Substantia nigra (tissue), 51 donors: ENCODE measurements at places on chromosomes 3 and 15.

- DNase-seq = peak; percentile 26
These were observed 79.0 kb downstream of the IGF1R start for GRCh38 chr15:98727115-98728040.

DNA sequence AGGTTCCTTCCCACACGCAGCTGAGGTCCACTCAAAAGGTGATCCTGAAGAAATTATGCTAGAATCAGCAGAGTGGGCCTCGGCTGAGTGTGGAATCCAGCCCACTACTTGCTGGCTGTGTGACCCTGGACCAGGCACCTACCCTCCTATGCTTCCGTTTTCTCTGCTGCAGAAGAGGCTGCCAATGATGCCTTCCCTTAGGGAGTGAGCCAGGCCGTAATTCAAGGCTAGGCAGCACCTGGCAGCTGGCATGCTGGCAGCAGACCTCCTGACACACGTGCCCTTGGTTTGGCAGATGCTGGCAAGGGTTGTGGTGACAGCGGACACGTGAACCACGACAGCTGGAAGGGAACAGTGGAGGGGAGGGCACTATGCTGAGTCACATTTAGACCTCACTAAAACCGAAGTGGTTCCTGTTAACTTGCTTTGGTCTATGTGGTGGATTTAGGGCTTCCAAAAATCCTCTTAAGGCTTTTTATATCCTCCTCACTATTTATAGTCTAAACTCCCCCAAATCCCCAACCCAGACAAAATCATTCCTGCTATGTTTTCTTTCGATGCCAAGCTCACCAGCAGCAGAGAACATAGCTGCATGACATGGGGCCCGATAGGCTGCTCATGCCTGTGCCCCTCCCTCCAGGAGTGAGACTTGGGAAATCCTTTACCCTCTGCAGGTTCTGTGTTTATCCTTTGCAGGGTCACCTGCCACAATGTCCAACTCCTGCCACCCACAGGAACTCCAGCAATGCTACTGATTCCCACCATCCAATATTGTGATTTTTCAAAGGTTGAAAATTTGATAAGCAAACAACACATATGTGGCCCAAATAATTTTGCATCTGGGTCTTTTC is 10.6 kb upstream of the PCSK6 start:
- peak; percentile 30 for DNase-seq

DNA sequence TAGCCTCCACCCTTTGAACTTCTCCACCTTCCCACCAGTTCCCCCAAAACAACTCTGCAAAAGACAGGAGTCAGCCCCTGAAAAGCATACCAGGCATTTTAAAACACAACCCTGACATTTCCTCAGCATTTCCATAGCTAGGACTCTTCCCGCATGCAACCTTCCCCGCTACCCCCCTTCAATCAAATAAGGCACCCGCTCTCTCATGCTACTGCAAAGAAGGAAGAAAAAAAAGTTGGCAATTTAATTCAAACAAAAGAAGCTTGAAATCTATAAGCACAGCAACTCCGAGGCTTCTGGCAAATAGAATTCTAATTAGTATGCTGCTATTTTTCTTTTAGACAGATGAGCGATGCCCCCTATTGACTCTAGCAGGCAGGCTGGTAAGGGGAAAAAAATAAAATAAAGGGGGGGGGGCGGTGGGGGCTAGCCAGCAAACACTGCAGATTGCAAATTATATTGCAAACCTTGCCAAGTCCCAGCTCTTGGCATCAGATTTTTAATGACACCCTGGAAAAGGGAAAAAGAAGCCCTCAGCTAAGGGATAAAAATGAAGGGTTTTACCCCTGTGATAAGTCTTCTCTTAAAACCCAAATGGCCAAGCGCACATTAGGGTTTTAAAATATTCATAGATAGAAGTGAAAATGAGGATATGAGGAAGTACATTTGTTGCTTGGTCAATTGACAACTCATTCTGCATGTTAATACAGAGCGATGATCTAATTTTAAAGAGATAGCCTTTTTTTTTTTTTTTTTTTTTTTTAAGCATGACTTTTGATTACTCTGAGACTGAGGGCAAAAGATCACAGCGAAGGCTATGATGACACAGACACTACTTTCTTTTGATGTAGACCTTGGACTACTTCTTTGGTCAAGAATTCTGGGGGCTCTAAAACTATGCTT is 255.2 kb downstream of the NR2F2 start:
- no peak for DNase-seq

DNA sequence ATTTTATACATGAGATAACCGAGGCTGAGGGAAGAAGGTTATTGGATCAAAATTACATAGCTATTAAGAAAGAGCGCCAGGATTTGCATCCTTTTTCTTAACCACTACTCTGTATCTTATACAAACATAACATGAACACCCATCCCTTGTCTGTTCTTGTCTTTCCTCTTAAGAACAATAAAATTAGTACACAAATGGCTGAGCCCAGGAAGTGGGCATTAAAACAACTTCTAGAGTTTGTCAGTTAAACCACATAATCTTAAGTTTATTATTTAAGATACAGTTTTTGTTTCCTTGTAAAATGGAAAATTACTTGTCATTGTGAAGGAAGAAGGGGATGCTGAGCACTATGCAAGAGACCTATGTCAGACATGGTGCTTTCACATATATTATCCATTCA is 48.9 kb upstream of the PPIB start:
- DNase-seq = no peak
